ENCODE measurements at places on chromosomes 3 and 15. TPM values are rescaled to one million over a fixed set of nuclear protein-coding genes. Genes with fewer than 3 reads are reported as not detected.
A peak's percentile ranks its signal among the peaks of the same experiment; 100 is the strongest.

PFKFB4 gene
- 56.8 TPM for total RNA-seq

- DNase-seq: no peak
Observed at GRCh38 chr15:83100097-83100646, 7.3 kb upstream of the TM6SF1 start.

DNA sequence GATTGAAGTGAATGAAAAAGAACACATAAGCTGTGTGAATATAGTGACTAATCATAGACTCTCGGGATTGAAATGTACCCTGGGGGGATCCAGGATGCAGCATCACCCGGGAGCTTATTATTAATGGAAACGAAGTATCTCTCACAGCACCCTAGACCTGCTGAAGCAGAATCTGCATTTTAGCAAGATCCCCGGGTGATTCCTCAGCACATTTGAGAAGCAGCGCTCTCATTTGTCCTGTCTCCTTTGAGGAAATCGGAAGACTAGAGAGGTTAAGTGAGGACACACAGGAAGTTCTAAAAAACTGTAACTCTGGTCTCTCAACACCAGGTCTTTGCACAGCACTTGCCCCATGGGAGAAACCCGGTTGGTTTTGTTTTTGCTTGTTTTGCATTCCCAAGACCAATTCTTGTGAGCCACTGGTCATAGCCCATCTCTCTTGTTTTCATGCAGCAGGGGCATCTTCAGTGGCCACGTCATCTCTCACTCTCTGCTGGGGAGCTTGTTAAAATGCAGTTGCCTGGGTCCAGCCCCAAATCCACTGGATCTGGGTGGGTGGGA, 30.2 kb downstream of the ZNF710 start:
- no peak for DNase-seq

DNA sequence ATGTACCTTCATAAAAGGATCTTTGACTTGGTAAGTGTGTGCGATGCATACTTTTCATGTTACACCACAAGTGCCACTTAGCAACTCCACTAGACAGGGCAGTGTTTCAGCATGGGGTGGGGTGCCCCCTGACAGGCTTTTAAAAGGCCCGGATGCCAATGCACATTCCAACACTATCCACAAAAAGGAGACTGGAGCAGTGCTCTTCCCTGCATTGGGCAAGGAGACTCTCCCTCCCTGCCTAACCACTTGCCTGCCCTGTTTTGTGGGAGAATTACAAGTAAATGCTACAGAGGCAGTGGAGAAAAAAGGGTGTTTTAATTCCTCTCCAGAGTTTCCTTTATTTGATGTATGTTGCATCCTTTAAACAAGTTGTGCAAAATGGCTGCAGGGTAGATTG, 1.7 kb upstream of the RARB start:
- no peak for DNase-seq

GRCh38 chr3:174873832-174874657, 14.9 kb downstream of the NAALADL2 start:
- no peak for DNase-seq

C15orf40 gene
- 28.5 TPM for total RNA-seq

- no peak for DNase-seq
Observed at GRCh38 chr3:29384640-29385039, 103.8 kb downstream of the RBMS3 start.

TMEM42 gene
- total RNA-seq: 17.2 TPM

VWA5B2 gene
- total RNA-seq: 0.25 TPM

- DNase-seq: no peak
Observed at GRCh38 chr15:52008698-52009434, 10.2 kb upstream of the MAPK6 start.

DPPA4 gene
- total RNA-seq: not detected

SUSD5 gene
- total RNA-seq: not detected

DNA sequence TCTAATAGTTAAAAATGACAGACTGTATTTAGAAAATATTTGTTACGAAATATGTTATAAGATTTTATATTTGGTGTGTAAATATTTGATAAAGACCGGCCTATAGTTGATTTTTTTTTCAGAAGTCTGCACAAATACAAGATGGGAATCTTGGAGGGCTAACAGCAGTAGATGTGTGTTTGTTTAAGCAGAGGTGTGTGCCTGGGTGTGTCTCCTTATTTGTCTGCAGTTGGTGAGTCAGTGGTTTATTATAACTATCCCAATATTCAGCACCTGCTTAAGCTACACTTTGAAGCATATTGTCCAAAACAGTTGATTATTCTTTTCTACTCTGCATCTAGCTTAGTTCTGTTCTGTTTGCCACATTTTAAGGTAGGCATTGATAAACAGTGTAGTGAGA, 12.4 kb downstream of the GLCE start:
- no peak for DNase-seq

- no peak for DNase-seq
Observed at GRCh38 chr3:80190051-80190450, 422.3 kb upstream of the ROBO1 start.

SPESP1 gene
- total RNA-seq: 0.50 TPM

LRTM1 gene
- total RNA-seq: not detected

DUOXA2 gene
- total RNA-seq: not detected

- DNase-seq: no peak
Observed at GRCh38 chr3:43468133-43468532, 153.7 kb downstream of the ANO10 start.

PLS1 gene
- 3.1 TPM for total RNA-seq

GRCh38 chr3:96705895-96706294, 108.5 kb upstream of the EPHA6 start:
- DNase-seq: no peak

DNA sequence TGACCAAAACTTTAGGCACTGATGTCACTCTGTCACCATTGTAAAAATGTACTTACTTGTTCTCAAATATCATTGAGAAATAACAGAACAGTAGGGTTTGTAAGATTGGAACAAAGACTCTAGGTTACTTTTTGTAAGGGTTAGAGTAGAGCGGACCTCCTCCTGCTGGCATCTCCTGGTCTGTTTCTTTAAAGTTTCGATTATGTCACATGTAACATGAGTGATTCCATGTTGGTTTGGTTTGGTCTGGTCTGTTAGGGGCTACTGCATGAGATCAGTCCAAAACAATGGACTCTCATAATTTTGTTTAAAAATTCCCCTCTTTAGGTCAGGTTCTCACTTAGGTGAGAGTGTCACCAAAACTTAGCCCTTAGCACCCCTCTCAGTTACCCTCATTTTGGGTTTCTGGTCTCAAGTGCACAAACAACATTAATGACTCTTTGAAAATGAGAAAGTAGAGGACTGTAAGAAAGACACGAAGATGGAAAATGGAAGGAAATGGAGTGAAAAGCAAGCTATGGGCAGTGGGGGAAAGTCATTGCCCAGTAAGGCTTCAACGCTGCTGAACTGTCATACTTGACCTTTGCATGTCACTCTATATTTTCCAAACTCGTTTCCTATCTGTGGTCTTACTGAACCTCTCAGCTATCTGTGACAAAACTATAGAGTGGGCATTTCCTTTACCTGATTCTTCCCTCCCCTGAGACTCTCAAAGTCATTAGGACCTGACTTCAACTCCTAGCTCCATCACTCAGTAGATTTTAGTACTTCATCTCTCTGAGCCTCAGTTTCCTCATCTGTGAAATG, 52.7 kb downstream of the LDHAL6B start:
- DNase-seq: no peak

MORC1 gene
- total RNA-seq: not detected

GRCh38 chr3:8210882-8211341, 290.7 kb upstream of the LMCD1 start:
- DNase-seq: no peak

GRCh38 chr3:59133311-59133710, 83.5 kb upstream of the CFAP20DC start:
- no peak for DNase-seq

- no peak for DNase-seq
Observed at GRCh38 chr3:188106887-188107830, 46.8 kb upstream of the LPP start.

PAK6 gene
- 0.91 TPM for total RNA-seq

ZNF770 gene
- 43.3 TPM for total RNA-seq

GRCh38 chr3:119659606-119660291, 640 bp downstream of the POPDC2 start:
- no peak for DNase-seq

- DNase-seq: no peak
Observed at GRCh38 chr15:27401471-27401870, 430.5 kb downstream of the GABRG3 start.

RASL12 gene
- total RNA-seq: not detected

GRCh38 chr3:31129241-31129640, 234.8 kb upstream of the GADL1 start:
- no peak for DNase-seq

DNA sequence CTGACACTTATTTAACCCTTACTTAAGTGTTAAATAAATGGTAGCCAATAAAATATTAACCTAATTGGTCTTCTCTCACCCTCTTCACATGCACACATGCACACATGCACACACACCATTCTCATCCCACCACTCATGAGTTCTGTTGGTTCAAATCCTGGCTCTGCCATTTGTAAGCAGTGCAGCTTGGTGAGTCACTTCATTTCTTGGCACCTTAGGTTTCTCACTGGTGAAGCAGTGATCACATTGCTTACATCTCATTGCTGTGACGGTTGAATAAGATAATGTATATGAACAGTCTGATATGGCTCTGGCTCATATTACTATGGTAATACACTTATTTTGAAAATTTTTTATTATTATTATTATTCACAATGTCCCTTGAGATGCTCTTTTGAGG, 33.8 kb downstream of the RIOX2 start:
- DNase-seq: no peak

GRCh38 chr3:45617430-45618080, 23.0 kb downstream of the LIMD1 start:
- no peak for DNase-seq

RPL4 gene
- total RNA-seq: 2,522 TPM

- DNase-seq: no peak
Observed at GRCh38 chr3:100060685-100061484, 53.4 kb downstream of the FILIP1L start.

GRCh38 chr3:181715571-181716340, 4.0 kb downstream of the SOX2 start:
- no peak for DNase-seq

GRCh38 chr3:73215281-73215680, 153.8 kb downstream of the EBLN2 start:
- no peak for DNase-seq

- no peak for DNase-seq
Observed at GRCh38 chr3:131794766-131795388, 239.9 kb downstream of the CPNE4 start.

GRCh38 chr3:77303955-77304699, 264.2 kb downstream of the ROBO2 start:
- DNase-seq: no peak

DNA sequence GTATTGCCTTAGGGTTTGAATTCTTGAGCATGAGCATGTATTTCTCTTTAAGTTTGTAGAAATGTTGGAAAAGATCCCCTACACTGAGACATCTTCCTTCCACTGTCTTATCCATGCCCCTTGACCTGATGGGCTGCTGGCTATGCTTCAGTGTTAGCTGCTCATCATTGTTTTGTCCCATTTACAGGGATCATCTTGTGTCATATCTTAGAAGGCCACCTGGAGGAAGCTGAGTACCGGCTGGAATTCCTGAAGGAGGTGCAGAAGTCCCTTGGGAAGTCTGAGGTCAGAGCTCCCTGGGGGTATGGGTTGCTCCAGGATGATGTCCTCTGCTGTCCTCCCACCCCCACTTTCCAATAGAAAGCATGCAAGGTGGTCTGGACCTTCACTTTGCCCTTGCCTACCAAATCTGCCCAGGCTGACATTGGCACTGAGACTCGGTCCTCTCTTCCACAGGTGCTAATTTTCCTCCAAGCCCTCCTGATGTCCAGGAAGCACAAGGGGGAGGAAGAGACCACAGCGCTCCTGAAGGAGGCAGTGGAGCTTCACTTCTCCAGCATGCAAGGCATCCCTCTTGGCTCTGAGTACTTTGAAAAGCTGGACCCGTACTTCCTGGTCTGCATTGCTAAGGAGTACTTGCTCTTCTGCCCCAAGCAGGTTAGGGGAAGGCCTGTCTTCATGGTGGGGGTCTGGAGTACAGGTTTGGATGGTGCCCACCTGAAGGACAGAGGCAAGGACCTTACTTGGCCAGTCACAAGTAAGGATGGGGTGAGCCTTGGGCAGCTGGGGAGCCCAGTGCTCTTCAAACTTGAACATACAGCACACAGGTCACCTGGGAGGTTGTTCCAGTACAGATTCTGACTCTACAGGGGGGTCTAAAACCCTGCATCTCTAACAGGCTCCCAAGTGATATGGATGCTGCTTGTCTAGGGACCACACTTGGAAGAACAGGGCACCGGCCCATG, 17.7 kb downstream of the TTC21A start:
- no peak for DNase-seq

GABRG3 gene
- total RNA-seq: not detected

- DNase-seq: no peak
Observed at GRCh38 chr15:46120713-46121112, 485.9 kb downstream of the SQOR start.

- DNase-seq: no peak
Observed at GRCh38 chr15:42100021-42100800, 5.8 kb upstream of the PLA2G4D start.

- no peak for DNase-seq
Observed at GRCh38 chr15:73295630-73296286, 73.0 kb downstream of the HCN4 start.

GRCh38 chr3:151550642-151551041, 89.8 kb upstream of the IGSF10 start:
- no peak for DNase-seq

GRCh38 chr3:59876533-59877062, 826.8 kb upstream of the CFAP20DC start:
- no peak for DNase-seq

CLDN16 gene
- total RNA-seq: not detected

NANOGP8 gene
- total RNA-seq: not detected

- peak; percentile 77 for DNase-seq
Observed at GRCh38 chr15:74955796-74956647, 550 bp downstream of the RPP25 start.

NR1D2 gene
- total RNA-seq: 20.2 TPM

- no peak for DNase-seq
Observed at GRCh38 chr3:40057077-40057476, 247.7 kb downstream of the MYRIP start.

GRCh38 chr3:30258426-30259392, 347.7 kb upstream of the TGFBR2 start:
- no peak for DNase-seq

ISG20 gene
- total RNA-seq: 209 TPM

CIAO2A gene
- 57.6 TPM for total RNA-seq

GRCh38 chr15:85404176-85404917, 23.9 kb downstream of the AKAP13 start:
- DNase-seq: no peak

DNA sequence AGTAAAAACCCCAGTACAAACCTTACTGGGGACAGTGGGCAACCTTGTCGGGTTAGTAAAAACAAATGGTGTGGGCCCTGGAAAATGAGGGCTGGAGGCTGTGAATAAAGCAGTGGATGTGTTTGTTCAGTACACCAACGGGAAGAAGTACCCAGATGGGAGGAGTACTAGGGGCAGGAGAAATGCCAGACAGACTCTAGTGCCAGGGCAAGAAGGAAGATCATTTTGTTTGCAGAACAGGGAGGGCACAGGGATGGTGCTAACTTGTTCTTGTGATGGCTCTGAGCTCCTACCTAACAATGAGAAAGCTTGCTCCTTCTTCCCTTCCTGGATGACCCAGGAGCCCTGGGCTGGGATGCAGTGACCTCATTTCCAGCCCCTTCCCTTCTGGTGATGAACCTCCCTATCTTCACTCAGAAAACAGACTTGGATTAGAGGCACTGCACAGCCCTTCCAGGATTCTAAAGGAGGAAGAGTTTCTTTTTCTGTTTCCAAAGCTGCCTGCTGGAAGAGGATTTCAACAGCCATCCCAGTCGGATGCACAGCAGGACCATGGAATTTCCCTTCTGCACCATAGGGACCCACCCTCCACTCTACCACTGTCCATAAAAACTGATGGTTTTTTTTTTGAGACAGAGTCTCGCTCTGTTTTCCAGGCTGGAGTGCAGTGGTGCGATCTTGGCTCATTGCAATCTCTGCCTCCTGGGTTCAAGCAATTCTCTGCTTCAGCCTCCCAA, 6.1 kb downstream of the RASSF1 start:
- DNase-seq: no peak

Measured in activated naive CD8-positive, alpha-beta T cell treated with anti-CD3 and anti-CD28 coated beads, Interleukin-2, amount 10 ng/mL, durations not matched to agents 7 days and 5 days (primary cell).